ENCODE measurements at places on chromosomes 12 and 14. TPM values are rescaled to one million over a fixed set of nuclear protein-coding genes. Genes with fewer than 3 reads are reported as not detected.

- DNase-seq: no peak
Observed at GRCh38 chr12:120892265-120892664, 11.9 kb downstream of the SPPL3 start.

DNA sequence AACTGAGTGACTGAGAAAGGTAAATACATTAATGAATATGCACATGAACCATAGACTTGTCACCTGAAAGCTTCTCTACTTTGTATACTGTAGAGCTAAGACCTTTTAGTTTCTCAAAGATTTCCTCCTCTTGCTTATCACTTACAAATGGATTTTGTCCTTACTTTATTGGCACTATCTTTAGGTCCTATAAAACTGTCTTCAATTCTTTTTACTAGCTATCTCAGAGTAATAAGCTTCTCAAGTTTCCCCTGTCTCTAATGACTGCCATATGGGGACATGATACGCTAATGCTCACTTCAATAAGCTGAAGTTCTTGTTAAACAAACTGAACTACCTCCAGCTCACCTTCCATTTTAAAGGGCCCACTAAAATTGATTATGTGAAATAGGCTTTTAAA lies 468.2 kb upstream of the CCDC196 start:
- DNase-seq: no peak

OR4N2 gene
- not detected for total RNA-seq

OTOGL gene
- total RNA-seq: not detected

LUM gene
- total RNA-seq: 0.14 TPM

- DNase-seq: no peak
Observed at GRCh38 chr12:84644908-84645307, 267.7 kb downstream of the SLC6A15 start.

DNA sequence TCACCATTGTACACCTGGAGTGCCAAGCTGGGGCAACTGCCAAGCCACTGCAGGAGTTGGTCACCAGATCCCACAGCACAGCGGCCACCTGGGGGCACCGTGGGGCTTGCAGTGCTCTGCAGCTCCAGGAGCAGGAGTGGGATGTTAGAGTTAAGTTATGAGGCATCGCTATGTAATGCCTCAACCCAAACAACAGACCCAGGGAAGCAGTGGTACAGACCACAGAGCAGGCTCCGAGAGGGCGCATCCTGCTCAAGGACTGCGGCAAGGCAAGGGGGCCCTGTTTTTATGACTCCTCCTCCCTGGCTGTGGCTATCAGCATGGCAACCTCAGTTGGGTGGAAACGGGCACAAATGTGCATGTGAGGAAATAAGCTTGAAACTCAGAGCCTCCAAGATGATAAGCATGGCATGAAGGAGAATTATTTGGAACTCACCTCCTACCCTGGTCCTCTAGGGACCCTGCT lies 63.1 kb downstream of the ARL6IP4 start:
- peak; percentile 75 for DNase-seq

DNA sequence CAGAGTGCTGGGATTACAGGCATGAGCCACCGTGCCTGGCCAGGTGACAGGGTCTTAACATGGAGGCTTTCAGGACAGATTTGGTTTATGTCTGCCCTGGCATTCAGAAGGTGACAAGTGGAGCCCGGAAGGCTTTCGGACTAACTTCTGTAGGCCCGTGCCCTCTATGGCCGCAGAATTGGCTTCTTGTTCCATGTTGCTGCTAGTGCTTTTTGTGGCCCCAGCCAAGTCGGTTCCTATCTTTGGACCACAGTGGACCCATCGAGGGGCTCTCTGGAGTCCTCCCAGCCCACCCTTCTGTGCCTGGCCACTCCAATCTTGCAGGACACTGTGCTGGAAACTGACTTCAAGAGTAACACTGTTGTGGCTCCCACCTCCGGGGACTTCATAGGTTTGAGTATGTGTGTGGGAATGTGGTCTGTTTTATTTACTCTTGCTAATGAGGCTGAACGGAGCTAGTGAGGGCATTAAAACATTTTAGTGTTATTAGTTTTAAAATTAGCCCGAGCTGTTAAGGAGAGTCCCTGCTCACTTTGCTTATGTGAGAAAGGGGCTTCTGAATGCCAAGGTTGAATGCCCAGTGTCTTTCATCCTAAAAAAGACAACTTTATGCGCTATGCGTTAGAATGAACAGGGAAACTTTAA lies 245.9 kb downstream of the CACNA1C start:
- no peak for DNase-seq

RAD51AP1 gene
- total RNA-seq: 18.3 TPM

GRCh38 chr14:68704736-68705720 lies 87.8 kb downstream of the ZFP36L1 start:
- no peak for DNase-seq

KRT77 gene
- not detected for total RNA-seq

TEX22 gene
- total RNA-seq: 1.2 TPM

DNA sequence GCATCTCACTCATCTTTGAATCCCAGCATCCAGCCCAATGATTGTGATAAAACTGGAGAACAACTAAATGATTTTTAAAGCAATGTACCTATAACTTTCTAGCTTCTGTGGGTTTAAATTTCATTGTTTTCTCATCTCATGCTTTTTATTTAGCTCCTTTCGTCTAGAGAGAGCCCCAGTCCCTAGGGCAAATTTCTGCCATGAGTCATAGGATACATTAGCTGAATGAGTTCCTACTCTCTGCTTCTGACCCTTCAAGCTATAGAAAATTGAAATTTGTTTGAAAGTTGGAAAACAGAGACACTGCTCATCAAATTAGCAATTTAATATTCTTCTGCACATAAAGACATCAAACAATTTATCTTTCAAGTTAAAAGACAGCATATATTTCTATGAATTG lies 113.9 kb downstream of the KIF21A start:
- DNase-seq: no peak

- no peak for DNase-seq
Observed at GRCh38 chr14:59182641-59183040, 5.8 kb upstream of the DAAM1 start.

DNA sequence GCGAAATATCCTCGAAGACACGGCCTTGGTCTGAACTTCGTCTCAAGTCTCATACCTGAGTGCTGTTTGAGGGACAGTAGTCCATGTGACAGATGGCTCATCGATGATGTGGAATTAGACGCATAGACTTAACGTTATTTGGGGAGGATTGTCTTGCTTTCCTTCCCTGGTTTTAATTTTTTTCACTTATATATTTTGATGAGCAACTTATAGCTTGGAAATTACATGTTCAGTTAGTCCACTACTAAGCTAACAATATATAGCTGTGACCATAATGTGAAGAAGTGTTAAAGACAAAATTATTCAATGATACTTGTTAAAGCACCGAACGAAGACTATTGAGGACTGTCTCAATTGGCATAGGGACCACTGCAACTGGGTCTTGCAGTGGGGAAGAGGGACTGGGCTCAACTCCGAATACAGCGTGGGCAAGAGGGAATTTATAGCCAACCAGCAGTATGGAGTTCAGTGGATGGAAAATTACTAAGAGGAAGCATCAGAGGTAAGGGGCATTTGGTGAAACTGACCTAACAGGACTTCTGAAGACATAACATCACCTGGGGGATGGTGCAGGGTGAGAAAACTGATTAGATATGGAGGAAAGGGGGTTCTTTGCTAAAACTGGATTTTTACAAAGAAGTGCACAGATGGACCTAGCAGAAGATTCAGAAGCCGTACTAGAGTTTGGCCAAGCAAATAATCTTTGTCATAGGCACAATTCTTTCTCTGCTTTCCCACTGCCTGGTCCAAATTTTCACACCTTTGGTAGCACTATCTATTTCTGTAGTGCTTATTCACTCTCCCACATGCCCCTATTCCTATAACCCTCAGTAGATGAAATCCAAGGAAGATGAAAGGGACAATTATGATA lies 910 bp upstream of the TM7SF3 start:
- DNase-seq: no peak

GRCh38 chr12:94289461-94290312 lies 141.3 kb downstream of the PLXNC1 start:
- no peak for DNase-seq

CYP27B1 gene
- total RNA-seq: 19.5 TPM

DNA sequence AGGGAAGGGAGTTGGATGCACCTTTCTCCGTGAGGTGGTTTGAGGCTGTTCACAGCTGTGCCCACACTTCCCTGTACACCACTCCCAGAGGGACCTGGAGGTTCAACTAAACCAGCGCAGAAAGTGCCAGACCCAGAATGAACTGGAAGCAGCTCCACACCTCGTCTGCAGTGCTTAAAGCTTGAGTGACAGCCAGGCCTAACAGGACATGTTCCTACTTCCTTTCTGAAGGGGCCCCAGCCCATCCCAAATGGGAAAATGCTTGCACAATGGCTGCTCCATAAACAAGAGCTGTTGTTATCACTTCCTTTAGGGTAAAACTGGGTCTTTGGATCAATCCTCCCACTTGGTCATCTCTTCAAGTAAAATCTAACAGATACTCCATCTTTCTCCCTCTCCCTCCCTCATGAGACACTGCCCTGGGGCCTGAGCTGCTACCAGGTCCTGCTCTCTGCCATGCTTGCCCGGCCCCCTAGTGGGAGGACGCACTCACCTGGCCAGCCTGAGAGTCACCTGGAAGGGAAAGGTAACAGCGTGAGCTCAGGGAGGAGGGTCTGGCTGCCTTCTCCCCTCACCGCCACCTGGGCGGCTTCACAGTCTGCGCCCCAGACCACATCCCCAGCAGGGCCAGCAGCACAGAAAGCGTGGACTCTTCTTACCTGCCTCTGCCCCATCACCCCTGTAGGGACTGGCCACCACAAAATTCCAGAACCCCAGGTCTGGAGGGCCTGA lies 33.5 kb downstream of the ISCA2 start:
- no peak for DNase-seq

- no peak for DNase-seq
Observed at GRCh38 chr14:91983588-91983987, 36.1 kb upstream of the FBLN5 start.

MSI1 gene
- 0.41 TPM for total RNA-seq

CCNB1IP1 gene
- 33.0 TPM for total RNA-seq

- DNase-seq: no peak
Observed at GRCh38 chr12:54258201-54258681, 21.7 kb downstream of the CBX5 start.

DNA sequence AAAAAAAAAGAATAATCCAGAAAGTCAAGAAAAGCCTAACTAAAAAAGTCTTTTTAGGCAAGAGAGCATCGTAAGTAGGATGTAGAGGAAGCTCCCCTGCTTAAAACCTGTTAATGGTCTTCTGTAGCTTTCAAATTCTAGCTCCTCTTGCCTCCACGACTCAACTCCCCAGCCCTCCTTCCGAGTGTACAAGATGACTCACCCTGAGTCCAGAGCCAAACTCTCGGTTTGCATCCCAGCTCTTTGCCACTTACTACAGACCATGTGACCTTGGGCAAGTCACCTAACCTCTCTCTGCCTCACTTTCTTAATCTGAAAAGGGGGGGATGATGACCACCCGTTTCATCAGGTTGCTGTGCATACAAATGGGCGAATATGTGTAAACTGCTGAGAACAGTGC lies 460.4 kb downstream of the DPF3 start:
- DNase-seq: no peak

DNA sequence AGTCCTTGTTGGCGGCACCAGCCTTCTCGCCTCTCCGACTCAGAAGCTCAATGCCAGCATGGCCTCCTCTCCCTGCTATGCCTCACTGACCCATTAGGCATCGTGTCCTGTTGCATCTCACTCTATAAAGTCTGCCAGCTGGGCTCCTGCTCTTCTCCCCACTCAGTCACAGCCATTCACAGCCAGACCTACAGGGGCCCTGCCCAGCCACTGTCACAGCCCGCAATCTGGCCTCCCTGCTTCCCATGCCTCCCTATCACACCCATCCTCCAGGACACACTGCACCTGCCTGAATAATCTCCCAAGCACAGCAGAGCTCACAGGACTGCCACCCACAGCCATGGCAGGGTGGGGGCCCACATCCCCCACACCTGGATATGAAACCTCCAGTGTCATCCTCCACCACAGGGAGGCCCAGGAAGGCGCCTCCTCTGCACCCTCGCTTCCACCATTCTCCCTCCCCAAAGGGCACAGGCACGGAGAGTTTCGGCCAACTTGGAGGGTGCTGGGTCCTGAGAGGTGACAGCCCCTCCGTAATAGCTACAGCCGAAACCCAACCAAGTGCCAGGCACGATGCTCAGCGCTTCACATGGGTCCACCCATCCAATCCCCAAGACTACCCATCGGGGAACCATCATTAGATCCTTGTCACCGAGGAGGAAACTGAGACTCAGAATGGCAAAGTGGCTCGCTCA lies 370.3 kb downstream of the BCL11B start:
- DNase-seq: no peak

Measured in activated T-cell treated with anti-CD3 and anti-CD28 coated beads, Interleukin-2, amount 50 U/mL, for 4 hours (primary cell).